ENCODE measurements at places on chromosomes 1 and 21.

DNA sequence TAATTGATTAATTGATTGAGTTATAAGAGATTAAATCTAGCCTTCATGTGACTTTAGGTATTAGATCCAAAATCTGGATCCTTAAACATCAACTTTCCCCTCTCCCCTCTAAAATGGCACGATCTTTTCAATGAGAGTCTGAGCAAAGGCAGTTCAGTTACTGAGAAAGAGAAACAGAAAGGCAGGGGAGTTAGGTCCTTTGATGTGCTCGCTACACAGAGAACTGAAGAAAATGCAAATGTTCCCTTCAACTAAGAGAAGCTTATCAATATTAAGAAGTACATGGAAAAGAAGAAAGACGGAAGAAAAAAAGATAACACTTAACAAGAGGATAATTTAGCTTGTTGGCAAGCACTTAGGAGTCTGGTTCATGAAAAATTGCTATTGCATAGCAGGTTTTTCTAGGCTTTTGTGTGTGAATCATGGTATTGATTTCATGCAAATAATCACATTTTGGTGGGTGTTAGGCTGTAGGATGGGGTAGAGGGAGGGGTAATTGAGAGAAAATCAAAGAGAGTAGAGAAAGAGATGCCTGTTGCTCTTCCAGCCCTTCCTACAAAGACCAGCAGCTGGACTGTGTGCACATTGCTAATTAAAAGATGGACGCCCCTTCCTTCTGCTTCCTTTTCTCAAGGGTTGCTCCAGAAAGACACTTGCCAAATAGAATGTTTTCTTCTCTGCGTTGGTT, 307.6 kb upstream of the PLXNA2 start:
- no peak for DNase-seq

- no peak for DNase-seq
Observed at GRCh38 chr1:15928971-15929965, 46.6 kb downstream of the ZBTB17 start.

- DNase-seq: peak; percentile 42
Observed at GRCh38 chr1:156860113-156860627, 495 bp upstream of the NTRK1 start.

GRCh38 chr1:206680279-206680678, 4.4 kb upstream of the MAPKAPK2 start:
- DNase-seq: no peak

GRCh38 chr1:28927266-28927647, 12.9 kb downstream of the EPB41 start:
- DNase-seq: no peak

- no peak for DNase-seq
Observed at GRCh38 chr1:180156201-180156600, 1.5 kb downstream of the QSOX1 start.

- peak; percentile 66 for DNase-seq
Observed at GRCh38 chr1:108561689-108562326, 1.9 kb downstream of the EEIG2 start.

DNA sequence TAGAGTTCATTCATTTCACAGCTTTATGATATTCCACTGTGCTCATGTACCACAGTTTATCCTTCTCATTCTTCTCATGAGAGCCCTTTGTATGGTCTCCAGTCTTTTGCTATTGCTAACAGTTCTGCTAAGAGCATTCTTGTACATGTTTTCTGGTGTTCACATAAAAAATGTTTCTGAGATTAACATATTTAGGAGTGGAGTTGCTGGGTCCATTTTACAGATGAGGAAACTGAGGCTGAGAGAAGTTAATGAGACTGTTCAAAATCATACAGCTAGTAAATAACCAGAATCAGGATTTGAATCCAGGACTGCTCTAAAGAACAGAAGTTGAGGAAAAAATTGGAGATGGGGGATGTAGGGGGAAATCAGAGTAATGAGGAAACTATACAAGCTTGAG, 28.8 kb upstream of the RGS16 start:
- no peak for DNase-seq

GRCh38 chr1:29592731-29593130, 356.4 kb downstream of the PTPRU start:
- DNase-seq: no peak

GRCh38 chr1:212699104-212699624, 476 bp downstream of the BATF3 start:
- DNase-seq: peak; percentile 42

Data from stimulated activated CD4-positive, alpha-beta T cell treated with anti-CD3 and anti-CD28 coated beads, TNF-alpha, amount 100 ng/mL, for 4 hours (primary cell).